ENCODE measurements at places on chromosomes 1 and 21.

- DNase-seq, result no peak
Measured at GRCh38 chr1:28032281-28032680, 56.1 kb downstream of the EYA3 start.

DNA sequence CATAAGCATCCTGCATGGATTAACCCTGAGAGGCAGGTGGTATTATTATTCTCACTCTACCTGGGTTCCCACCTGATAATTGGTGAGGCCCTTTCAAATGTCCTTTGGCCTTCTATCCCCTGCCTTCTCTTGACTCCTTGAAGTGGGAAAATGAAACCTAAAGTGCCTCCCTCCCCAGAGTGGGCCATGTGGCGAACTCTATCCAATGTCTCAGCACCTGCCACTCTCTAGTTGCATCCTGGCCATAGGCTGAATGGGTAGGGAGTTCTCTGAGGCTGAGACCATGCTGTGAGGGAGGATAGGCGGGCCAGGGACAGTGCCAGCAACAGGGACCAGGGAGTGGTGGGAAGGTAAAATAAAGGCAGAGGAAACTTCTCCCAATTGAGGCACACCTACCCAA is 35.3 kb downstream of the ELF3 start:
- DNase-seq, result no peak

GRCh38 chr1:31261916-31262315 is 22.2 kb upstream of the NKAIN1 start:
- no peak for DNase-seq

DNA sequence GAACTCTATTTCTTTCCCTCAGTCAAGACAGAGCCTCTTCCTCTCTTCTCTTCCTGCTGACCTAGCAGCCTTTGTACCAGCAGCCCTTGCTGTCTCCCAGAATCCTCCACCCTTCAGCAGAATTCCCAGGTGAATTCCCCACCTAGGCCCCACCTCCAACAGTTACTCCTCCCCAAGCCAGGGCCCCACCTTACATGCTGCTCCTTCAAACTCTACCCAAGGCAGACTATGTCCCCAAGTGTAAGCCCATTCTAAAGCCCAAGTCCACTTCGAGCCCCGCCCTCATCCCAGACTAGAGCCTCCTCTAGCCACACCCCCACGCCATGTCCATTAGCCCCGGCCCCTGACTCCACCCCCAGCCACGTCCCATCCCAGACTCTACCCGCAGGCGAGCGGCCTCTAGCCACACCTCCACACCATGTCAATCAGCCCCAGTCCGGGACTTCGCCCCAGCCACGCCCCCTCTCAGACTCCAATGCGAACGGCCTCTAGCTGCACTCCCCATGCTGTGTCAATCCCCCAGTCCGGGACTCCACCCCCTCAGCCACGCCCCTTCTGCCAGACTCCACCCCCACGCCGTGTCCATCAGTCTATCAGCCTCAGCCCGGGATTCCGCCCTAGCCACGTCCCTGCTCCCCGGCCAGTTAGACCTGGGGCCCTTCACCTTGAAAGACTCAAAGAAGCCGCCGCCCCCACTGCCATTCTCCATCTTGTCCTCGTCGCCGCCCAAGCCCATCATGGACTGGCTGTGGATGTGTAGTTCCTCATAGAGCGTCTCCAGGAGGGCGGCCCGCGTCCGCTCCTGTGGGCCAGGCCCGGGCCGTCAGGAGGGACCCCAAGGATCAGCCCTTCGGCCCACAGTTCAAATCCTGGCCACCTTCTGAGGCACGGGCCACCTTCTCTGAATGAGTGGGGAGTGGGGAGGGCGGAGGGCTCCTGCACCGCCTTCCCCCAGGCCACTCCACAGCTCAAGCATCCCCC is 61.3 kb downstream of the RAP1GAP start:
- DNase-seq, result peak; percentile 94

- peak; percentile 98 for DNase-seq
Measured at GRCh38 chr1:78831731-78832360, 174.7 kb downstream of the ADGRL4 start.

GRCh38 chr1:167627615-167627864 is 2.5 kb upstream of the RCSD1 start:
- DNase-seq, result no peak

DNA sequence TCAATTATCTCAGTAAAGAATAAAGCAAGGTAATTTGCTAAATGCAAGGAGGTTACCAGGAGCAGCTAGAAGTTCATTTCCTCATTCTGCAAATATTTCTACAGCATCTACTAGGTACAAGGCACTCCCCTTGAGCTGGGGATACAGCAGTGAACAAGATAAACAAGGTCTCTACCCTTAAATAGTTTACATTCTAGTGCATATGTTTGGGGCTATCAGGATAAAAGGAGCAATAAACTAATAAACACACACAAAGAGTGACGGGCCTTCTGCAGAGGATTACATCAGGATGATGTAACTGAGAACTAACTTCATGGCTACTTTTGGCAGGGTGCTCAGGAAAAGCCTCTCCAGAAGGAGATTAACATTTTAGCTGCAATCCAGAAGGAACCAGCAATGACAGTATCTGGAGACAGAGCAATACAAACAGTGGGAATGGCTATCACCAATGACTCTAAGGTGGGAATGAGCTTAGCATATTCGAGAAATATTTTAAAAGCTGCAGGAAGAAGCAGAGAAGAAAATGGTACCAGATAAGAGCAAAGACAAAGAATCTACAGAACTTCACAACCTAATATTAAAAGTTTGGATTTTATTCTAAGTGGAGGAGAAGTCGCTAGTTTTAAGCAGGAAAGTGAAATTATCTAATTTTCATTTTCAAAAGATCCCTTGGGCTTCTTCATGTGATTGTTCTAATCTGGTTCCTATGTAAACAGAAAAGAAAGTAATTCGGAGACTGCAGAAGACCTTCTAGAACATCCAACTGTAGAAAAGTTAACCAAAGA is 25.8 kb downstream of the TP53BP2 start:
- DNase-seq, result no peak

DNA sequence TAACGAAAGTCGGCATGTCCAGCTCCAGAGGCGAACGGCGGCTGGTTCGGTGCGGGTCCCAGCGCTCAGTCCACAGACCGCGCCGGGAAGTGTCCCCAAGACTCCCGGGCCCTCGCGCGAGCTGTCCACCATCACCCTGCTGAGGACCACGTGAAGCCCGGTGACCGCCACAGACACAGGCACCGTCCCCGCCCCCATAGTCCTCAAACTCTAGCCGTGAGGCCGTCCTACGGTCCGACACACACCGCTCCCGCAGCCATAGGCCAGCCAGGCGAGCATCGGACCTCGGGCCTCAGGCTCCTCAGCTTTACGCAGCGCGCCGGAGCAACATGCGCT is 535 bp downstream of the SETD4 start:
- no peak for DNase-seq

- no peak for DNase-seq
Measured at GRCh38 chr1:5910276-5910620, 82.0 kb downstream of the NPHP4 start.

GRCh38 chr1:231701306-231701705 is 74.7 kb downstream of the DISC1 start:
- no peak for DNase-seq

DNA sequence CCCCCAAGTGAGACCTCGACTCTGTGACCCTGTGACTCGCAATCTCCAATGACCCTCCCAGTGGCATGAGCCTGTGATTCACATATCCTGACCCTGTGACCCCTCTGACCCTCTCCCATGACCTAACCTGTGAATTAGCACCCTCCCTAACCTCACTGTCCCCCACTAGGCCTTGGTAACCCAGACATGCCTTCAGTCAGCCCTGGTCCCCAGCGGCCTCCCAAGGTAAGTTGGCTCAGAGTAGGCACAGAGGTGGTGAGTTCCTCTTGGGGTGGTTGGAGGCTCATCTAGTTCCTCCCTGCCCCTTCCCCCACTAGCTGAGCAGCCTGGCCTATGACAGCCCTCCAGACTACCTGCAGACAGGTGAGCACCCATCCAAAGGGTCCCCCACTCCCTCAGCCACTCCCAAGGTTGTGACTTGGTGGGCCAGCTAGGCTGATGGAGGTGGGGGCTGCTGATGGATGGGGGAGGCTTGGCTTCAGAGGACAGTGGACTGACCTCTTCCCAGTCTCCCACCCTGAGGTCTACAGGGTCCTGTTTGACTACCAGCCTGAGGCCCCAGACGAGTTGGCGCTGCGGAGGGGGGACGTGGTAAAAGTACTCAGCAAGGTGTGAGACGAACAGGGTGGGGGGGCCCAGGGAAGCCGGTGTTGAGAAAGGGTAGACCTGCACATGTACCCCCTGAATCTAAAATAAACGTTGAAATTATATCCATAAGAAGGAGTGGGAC is 1.6 kb downstream of the SH3D21 start:
- DNase-seq, result no peak

GRCh38 chr1:62188111-62188510 is 6.5 kb upstream of the L1TD1 start:
- DNase-seq, result no peak

DNA sequence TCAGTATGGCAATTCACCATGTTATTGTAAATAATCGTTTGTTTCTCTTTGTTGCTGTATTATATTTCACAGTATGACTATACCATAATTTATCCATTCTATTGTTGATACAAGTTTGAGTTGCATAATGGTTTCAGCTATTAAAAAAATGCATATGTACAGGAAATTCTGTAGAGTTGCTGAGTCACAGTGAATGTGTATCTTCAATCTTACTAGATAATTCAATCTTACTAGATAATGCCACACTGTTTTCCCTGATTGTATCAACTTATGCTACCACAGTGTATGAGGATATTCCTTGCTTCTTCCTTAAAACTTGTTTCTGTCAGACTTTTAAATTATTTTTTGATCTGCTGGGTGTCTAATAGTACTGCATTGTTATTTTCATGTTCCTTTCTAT is 3.5 kb upstream of the COA6 start:
- no peak for DNase-seq

DNA sequence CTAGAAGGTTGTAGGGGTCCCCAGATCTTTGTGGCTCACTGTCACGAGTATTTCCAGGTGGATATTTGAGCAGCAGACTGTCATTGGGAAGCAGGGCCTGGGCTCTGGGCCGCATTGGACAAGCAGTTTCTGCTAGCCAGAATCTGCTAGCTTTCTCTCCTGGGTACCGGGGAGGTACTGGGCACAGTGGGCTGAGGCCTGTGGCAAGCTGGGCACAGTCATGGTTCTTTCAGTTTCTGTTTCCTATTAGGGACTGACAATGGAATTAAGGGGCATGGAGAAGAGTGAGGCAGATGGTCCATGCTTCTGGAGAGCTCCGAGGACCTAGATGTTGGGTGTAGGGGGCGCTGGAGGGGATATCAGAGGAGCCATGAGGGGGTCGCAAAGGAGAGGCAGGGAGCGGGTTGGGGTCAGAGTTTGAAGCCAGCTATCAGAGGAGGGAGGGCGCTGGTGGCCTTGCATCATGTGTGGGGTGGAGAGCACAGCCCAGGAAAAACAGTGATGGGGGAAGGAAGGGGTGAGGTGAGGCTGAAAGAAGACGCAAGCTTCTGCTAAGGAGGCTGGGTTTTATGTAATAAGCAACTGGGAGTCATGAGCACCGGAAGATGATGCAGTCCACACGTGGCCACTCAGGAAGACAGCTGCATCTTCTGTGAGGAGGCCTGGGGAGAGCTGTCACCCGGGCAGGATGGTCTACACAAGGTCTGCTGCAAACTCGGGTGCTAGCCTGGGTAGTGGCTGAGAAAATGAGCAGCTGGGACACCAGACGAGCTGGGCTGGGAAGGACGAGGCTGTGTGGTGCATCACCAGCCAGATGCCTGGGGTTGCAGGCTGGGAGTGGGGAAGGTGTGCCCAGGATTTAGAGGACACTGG is 72.7 kb downstream of the IER5 start:
- DNase-seq, result no peak

DNA sequence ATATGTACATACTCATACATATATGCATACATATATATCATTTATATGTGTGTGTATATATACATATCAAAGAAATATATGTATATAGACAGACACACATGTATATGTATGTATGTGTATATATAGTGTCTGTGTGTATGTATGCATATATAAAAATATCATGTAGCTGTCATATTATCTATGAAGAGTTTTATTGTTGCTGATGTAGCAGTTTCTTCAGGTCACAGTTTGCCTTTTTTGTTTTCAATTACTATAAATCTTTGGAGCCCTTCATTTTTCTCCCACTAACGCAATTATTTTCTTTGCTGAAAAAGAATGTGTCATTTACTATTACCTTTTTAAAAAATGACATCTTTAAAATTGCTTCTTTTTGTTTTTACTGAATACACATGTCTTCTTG is 904.5 kb downstream of the PLA2G4A start:
- no peak for DNase-seq

GRCh38 chr1:157574836-157575235 is 22.5 kb upstream of the FCRL5 start:
- no peak for DNase-seq

DNA sequence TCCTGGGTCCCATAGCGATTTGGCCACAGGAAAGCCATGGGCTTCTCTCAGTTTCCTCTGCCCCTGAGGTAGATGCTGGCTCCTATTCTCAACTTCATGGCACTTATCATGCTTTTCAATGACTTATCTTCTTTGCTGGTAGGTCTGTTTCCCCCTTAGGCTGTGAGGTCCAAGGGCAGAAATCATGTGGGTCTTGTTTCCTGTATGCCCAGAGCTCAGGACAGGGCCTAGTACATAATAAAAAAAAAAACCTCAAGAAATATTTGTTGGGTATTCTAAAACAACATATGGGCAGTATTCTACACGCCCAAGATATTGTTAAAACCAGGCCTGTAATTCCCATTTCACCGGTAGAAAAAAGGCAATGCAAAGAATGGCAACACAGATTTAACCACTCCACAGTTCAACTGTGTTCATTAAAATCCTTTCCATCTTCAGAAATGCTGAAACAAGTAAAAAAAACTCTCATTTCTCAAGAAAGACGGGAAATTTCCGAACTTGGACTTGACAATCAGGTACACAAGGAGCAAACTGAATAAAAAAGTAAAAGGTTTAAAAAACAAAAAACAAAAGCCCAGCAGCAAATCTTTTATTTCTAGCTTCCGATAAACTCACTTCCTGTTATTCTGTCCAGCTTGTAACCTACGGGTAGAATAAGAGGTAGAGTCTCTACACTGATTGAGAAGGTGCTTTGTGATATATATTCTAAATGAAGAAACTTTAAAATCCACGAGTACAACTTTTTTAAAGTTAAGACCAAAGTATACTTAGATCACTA is 6.3 kb upstream of the TDRD10 start:
- DNase-seq, result no peak

DNA sequence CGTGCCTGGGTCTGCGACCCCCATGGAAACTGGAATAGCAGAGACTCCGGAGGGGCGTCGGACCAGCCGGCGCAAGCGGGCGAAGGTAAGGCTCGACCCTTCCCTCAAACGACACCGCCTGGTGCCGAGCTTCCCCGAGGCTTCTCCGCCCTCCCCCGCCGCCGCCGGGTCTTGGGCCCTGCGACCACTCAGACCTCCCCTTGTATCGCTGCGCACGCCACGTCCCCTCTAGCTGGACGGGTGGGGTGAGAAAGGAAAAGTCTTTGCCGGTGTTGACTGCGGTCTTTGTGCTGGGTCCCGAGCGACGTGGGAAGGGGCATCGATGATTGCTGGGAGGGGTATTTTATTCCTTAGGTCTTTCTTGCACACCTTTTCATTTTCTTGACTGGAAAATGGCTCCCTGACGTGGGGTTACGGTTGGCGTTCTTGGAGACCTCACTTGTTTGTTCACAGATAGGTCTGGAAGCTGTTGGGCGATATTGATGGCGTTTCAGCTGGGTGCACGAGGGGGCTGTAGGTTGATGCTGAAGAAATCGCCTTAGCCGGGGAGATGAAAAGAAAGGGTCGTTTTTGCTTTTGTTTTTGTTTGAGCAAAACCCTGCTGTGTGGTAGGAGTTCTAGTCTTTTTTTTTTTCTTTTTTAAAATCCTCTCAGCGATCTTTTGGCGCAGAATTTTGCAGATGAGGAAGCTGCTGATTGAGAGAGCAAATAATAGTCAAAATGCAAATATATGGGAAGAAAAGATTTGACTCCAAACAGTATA is 776 bp downstream of the KDM1A start:
- peak; percentile 50 for DNase-seq

- DNase-seq, result no peak
Measured at GRCh38 chr1:204979891-204980649, 62.9 kb upstream of the CNTN2 start.

Data from Daoy (cell line).